ENCODE measurements at places on chromosomes 6 and 20.

- no peak for DNase-seq
These were observed 491.0 kb downstream of the HAO1 start for GRCh38 chr20:7449269-7449668.

- no peak for DNase-seq
These were observed 38.5 kb upstream of the TFB1M start for GRCh38 chr6:155352811-155353210.

DNA sequence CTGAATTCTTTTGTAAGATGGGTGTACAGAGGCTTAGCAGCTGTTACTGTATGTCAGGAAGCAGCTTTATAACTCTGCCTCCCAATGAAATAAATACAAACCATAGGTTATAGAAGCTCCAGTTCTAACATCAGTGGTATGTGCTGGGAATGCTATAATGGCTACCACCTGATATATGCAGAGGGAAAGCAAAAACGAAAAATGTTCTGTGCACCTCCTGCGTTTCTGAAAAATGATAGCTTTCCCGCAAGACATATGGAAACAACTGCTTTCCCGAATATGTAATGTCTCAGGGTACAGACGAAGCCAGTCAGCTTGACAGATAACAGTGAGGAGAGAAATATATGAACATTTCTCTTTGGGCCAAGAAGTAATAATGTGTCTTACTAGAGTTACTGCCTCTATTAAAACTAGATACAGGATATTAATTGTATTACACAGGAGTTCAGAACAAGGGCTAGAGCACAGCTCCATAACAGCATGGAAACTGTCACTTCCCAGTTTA, 517.0 kb upstream of the NRSN1 start:
- no peak for DNase-seq

DNA sequence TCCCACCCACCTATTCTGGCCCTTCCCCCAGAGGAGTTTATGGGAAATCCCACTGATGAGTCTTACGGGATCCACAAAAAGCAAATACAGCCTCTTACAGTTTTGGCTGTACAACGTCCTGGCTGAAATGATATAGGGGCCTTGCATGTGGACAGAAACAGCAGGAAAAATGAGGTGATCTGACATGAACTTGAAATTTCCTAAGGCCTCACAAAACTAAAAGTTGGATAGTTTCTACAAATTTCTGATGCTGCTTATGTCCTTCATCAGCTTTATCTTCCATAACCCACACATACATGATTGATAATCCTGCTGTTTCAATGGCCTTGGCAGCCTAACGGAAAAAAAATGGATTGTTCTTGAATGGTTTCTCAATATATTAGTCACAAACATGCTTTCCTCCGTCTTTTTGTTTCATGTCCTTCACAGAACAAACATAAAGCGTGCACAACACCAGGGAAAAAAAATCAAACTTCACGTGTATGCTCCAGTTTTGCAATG, 118.8 kb downstream of the BMP5 start:
- DNase-seq: no peak

DNA sequence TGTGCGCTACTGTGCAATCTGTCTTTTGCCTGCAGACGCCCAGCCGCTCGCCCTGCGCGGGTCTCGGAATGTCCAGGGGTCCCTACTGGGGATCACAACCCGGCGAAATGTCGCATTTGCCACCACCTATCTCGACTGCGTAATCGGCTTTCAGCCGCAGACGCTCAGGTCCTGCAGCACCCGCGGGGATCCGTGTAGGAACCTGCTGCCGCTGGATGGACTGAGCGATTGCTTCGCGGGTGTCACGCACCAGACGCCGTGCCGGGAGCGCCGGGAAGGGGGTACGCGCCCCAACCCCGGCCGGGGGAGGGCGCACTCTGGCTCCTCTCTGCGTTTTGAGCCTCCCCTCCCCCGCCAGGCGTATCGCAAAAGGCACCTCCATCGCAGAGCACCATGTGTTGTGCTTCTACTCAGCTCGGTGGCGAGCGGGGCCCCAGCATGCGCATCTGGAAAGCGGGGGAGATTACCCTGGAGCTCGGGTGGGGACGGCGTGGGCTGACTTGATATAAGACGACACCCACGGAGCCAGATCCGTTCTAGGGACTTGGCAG, 747 bp upstream of the PTPRA start:
- peak; percentile 70 for DNase-seq

- no peak for DNase-seq
These were observed 66.0 kb upstream of the UTRN start for GRCh38 chr6:144219056-144219685.

- peak; percentile 11 for DNase-seq
These were observed 132.4 kb upstream of the SYNDIG1 start for GRCh38 chr20:24337069-24337468.

- no peak for DNase-seq
These were observed 76.3 kb upstream of the SIRPA start for GRCh38 chr20:1818895-1819294.

DNA sequence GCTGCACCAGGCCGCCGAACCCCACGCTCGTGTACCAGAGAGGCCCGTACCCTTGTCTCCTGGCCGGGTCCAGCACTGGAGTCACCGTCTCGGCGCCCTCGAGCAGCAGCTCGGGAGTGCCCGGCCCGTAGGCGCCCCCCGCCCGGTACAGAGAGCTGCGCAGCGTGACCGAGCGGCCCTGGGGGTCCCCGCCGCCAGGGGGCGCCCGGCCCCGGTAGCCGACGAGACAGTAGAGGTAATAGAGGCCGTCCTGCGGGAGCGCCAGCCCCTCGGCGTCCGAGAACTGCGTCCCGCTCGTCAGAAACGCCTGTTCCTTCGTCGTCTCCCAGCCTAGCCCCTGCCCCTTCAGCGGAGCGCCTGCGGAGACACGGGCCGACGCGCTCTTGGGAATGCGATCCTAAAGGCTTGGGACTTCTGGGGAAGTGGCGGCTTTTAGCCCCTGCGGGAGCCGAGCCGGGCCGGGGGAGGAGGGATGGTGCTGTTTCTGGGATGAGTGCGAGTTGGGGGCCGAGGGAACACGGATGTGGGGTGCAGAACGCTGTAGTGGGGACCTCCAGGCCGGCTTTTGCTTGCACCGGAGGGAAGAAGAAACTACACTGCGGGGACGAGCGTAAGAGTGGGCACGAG, 1.3 kb downstream of the LTB start:
- peak; percentile 86 for DNase-seq

GRCh38 chr20:50674138-50674825, 17.1 kb downstream of the RIPOR3 start:
- no peak for DNase-seq

- no peak for DNase-seq
These were observed 153.1 kb downstream of the RCAN2 start for GRCh38 chr6:46338131-46338530.

DNA sequence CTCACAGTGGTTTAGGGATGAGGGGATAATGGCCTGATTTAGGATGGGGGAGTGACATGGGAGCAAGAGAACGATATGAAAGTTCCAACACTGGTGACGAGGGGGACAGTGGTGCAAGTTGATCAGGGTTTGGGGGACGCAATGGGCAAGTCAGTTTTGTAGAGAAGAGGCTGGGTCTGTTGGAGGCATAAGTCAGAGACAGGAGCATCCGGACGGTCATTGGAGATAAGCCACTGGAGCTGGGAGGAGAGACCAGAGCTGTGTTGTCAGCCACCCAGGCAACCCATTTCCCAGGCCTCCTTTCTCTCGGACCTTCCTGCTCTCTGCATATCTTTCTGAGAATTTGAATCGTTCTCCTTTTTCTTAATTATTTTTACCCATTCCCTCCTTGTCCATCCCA, 9.5 kb downstream of the DNPH1 start:
- DNase-seq: no peak

DNA sequence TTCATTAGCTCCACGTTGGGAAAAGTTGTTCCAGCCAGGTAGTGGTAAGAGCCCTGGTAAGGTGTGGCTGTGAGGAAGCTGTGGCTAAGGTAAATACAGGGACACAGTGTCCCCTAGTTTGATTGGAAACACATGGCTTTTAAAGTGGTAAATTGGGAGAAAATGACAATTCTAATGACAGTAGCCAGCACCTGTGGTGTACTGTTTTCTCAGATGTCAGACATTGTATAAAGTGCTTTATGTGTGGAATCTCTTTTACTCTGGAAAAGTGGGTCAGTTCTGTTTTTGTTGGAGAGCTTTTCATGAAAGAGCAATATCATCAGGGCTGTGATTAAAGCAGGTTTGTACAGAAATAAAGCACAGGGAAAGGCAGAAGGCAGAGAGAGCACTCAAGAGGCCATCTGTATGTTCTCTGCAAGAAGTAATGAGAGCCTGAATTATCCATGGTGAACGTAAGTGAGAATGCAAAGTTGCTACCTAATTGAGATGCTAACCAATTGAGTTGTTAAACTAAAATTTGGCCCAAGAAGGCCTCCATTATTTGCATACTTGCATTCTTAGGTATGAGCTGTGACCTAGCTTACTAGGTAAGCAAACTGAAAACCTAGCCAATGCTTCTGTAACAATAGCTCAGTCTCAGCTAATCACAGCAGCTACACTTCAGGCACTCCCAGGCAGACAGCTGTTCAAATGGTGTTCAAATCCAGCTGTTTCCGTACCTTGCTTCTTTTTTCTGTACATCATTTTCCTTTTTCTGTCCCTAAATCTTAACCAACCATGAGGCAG, 28.2 kb downstream of the MRAP2 start:
- DNase-seq: no peak

- DNase-seq: peak; percentile 90
These were observed at the start of gene PROCR for GRCh38 chr20:35171753-35172433. TSS of gene PROCR (plus strand) at chr20:35172072. CDS start at chr20:35172155, 83 bp downstream.

DNA sequence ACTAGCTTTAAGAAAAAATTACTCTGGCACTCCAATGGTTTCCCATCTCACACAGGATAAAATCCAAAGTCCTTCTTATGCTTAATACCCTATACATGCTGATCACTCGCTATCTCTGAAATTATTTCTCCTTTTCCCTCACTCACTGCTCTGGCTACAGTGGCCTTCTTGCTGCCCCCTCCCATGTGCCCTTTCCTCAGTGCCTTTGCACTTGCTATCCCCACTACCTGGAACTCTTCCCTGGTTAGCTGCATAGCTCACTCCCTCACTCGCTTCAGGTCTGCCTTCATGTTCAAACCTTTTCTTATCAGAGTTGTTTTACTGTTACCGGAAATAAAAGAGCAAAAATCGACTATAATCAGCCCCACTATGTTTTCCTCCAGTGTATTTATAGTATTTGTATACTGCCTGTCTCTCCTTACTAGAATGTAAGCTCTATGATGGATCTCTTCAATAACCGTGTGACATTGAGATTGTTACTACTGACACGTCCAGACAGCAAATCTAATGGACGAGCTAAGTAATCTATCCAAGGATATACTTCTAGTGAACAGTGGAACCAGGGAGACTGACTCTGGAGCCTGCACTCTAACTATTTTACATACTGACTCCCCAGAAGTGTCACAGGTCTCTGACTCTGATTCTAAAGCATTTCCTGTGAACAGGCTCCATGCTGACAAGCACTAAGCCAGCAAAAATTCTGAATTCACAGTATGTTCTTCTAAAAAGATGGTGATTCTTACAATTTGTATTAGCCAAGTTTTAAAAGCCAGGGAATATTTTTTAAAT, 25.1 kb downstream of the FKBP5 start:
- DNase-seq: no peak

DNA sequence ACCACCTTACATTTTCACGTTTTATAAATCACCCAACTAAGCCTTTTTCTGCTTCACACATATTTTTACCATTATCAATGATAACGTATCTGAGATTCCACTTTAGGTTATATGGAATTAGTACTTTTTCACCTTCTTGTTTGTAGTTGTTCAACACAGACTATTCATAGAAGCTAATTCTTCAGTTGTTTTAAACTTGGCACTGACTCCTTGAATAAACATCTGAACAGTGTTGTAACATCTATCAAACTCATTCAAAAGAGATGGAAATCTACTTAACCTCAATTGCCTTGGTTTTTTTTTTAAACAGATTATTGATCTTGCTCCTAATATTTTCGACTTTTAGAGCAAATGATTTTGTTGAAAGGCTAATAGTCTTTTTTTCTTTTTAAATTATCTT, 34.2 kb downstream of the PTPRA start:
- DNase-seq: no peak

- no peak for DNase-seq
These were observed 444.9 kb upstream of the SULF2 start for GRCh38 chr20:48230216-48230615.

DNA sequence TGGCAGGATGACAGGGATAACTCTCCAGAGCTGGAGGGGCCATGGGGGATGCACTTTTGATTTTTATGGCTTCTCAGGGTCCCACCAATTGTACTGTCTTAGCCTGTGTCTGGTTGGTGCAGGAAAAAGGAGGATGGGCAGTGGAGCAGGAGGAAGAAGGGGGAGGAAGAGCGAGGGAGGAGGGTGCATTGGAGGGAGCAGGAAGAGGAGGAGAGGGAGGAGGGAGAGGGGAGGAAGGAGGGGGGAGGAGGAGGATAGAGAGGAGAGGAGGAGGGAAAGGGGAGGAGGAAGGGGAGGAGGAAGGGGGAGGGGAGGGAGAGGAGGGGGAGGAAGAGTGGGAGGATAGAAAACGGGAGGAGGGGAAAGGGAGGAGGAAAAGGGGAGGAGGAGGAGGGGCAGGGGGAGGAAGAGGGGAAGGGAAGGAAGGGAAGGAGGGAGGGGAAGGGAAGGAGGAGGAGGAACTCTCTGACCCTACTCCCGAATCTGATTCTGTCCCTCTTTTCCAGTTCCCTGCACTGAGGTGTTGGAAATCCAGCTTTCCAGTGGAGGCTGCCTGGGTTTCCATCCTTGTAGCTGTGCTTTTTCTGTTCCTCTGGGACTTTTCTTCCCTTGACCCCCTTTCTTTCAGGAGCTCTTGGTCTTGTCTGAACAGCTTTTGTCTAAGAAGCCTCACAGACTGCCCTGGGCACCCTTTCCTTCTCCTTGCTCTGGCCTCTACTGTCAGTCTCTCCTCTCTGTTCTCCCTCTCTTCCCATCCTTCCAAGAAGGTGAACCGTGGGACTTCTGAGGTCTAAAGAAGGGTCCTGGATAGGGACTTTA, 149.4 kb downstream of the DHX35 start:
- no peak for DNase-seq

DNA sequence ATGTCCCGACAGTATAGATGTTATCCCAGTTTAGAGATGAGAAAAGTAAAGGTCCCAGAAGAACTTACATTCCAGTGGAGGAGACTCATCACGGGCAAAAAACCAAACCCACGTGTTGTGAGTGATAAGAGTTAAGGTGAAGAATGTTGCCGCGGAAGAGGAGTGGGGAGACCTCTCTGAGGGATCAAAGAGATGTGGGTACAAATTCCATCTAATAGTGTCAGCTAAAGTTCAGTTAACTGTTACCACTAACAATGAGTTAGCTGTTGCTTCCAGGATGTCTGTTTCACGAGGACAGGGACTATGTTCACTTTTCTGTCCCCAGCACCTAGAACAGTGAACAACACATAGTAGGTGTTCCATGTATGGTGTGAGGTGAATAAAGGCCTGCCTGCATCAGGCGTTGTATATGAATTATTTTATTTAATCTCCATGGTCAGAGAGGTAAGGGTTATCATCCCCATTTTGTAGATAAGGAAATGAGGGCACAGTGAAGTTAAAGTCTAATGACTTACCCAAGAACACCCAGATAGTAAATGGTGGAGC, 39.8 kb upstream of the RSPO4 start:
- DNase-seq: no peak

Data from right atrium auricular region (tissue), 2 donors.